IMR-90 (cell line): ENCODE measurements at places on chromosomes 1 and 21.

DNA sequence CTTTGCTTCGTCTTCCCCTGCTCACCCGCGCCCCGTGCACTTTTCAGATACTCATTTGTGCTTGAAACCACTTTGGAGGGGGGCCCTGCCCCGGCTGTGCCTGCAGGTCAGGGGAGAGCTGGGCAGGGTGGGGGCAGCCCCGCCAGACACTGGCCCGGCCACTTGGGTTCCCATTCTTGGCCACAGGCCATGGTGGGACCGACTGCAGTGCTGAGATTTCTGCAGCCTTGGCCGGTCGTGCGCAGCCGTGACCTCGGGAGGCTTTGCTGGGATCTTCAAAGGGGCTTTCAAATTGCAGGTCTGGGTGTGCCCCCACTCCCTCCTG, 54.5 kb upstream of the TTC34 start:
- no peak for DNase-seq

DNA sequence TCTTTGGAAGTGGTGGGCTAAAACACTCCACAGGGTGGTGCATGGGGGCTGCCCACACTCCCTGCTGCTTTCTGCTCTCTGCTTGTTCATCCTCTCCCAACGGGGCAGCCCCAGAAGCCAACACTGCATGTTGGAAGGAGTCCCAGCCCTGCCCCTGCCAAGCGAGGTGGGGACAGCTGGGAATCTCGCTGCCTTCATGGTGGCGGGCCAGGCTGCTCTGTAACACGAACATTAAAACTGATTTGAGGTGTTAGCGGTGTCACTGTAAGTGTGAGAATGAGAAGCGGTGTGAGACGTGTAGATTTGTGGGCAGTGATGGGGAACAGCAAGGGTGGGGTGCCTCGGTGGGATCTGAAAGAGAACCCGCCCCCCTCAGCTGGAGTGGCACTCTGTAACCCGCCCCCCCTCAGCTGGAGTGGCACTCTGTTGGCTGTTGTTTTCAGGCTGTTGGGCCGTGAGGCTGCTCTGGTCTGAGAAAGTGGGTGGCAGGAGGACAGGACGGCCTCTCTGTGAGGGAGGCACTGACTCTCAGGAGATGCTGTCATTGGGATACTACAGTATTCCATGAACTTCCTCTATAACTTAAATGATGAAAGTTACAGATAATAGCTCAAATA, 80.9 kb downstream of the PCBP3 start:
- no peak for DNase-seq

- DNase-seq: no peak
Observed at GRCh38 chr21:43195121-43196021, 26.6 kb downstream of the CRYAA start.

DNA sequence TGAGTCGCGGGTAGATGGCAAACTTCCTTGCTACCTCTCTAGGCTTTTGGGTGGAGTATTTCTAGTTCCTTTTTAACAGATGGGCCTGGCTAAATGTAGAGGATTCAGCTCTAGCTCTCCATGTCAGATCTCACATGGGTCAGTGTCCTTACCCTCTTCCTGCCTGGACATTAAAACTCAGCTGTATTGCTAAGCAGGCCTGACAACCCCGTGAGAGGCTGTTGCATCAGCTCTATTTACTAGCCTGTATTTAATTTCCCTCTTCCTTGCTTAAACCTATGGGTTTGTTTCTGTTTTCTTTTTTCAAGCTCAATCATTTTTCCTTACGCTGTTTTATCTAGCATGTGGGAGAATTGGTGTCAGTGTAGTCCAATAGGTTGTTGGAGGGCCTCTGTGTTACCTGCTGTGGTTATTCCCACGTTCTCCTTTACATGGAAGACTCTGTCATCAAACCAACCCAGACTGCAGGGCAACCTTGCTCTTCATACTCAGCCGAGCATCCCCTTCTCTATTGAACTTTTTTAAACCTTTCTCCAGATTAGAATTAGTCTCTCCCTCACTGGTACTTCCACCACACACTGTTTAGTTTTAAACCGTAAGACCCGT, 79.5 kb upstream of the BACH1 start:
- DNase-seq: peak; percentile 47

DNA sequence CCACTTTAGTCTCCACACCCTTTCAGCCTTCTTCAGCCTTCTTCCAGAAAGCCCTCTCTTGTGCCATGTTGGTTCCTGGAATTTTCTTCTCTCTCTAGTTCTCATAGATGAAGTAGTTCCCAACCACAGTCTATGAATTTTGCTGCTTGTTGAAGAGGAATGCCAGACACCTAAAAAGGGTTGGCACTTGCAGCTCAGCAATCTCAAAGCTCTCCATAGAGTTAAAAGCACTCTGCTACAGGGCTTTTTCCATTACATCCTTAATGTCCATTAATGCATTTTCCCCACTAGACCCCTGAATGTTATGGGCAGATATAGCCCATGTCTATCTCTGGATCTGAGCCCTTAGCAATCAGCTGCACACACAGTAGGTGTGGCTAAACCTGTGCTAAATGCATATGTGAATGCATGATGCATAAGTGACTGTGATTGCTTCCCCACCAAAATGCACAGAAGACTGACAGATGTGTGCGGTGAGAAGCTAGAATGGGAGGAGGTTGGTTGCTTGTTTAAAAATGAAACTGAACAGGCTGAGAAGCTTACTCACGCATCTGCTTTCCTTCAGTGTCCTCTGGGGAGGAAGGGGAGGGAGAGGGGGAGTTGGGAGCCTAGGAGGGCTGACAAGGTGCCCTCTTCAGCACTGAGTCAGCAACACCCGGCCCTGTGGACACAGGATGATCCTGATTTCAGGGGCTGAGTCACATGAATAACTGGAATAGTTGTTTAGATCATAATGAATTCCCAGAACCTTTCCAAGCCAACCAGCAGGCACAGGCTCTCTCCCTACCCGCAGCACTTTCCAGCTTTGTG, 146.1 kb upstream of the FGGY start:
- peak; percentile 100 for DNase-seq

DNA sequence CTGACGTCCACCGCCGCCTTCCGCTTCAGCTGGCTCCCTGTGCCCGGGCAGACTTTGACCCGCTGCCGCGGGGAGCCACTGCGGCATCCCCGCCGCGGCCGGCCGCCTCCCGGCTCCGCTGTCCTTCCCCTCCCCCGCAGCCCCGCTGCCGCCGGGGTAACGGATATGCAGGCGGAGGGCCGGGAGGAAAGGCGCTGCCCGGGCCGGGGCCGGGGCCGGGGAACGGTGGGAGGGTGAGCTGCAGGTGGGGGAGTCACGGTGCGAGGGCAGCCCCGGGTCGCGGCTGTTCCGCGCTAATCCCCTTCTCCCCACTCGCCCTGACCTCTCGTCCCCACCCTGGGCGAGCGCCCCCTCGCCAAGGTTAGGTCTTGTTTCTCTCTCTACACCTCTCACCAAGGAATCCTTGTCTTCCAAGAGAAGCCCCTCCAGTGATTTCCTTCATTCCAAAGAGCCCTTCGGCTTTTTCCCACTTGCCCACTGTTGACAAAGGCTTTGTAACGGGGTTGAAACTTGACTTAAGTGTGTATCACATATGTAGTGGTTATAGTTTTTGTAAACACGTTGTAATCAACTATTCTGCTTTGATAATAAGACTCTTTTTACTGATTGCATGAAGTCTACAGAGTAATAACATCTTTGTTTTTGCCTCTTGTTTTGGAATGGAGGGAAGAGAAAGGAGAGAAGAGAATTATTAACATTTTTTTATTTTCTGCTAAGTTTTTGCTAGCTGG, 669 bp downstream of the XPR1 start:
- DNase-seq: no peak

- peak; percentile 92 for DNase-seq
Observed at GRCh38 chr1:8373581-8374241, 55.8 kb downstream of the SLC45A1 start.

GRCh38 chr1:205701420-205701819, 21.1 kb upstream of the SLC45A3 start:
- no peak for DNase-seq
